ENCODE measurements at places on chromosomes 1 and 21.

GRCh38 chr1:22418312-22418711 lies 33.3 kb upstream of the ZBTB40 start:
- no peak for DNase-seq

DNA sequence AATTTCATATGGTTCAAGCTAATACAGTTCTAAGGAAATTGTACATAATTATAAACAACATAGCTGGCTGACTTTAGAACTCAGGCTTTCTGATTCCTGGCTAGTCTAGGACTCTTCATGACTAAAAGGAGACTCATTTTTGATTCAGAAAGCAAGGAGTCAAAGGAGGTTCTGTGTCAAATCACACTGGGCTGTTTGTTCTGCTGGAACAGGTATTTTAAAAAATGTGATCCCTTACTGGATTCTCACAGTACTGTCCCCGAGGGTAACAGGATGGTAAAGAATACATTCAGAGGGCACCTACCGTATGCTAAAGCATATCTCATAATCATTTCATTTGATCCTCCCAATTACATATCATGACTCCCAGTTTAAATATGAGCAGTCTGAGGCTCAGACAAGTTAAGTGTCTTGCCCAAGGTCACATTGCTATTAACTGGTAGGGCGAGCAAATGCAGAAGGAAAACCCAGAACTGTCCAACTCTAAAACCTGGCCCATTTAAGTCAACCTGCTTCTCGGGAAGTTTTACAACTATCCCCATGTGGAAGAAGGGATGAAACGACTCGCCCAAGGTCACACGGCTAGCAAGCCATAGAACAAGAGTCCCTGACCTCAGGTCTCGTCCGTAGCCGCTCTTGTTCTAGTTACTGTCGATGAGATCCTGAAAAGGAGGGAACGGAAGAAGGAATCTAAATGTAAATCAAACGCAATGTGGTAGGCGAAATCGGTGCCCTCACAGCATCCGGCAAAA lies 675 bp downstream of the MYSM1 start:
- no peak for DNase-seq

DNA sequence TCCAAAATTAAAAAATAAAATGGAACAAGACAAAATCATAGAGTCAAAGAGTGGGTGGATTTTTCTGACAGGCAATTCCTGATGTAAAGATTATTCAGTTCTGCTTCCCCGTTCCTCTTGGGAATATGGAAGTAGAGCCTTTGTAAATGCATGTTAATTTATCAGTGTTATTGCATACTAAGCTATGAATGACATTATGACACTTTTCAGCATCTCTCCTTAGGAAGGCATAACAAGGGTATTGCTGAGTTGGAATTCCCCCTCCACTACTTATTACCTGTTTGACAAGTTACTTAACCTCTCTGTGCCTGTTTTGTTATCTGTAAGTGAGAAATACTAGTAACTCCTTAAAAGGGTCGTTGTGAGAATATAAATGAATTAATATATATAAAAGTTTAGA lies 640.4 kb downstream of the LMO4 start:
- DNase-seq: no peak

- DNase-seq: no peak
Observed at GRCh38 chr1:246925997-246926626, 5.6 kb downstream of the AHCTF1 start.

GRCh38 chr1:204940591-204940990 lies 69.9 kb downstream of the NFASC start:
- DNase-seq: no peak

DNA sequence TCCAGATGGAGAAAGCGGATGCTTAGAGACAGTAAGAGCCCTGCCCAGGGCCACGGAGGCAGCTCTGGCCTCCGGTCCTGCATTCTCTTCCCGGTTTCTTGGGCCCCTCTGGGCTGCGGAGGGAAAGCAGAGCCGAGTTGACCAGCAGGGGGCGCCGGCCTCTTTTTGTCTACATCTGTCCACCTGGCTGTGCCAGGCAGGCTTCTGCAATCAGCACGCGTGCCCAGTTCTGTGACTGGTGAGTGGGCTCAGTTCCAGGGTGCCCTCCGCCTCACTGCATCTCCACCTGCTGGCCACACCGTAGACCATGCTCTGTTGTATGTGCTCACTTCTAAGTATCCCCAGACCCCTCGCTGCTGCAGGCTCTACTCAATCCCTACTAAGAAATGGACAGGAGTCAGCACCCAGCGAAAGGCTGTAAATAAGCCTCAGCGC lies 6.7 kb upstream of the HUNK start:
- DNase-seq: peak; percentile 37

GRCh38 chr1:53592985-53593757 lies 134.0 kb downstream of the DMRTB1 start:
- no peak for DNase-seq

DNA sequence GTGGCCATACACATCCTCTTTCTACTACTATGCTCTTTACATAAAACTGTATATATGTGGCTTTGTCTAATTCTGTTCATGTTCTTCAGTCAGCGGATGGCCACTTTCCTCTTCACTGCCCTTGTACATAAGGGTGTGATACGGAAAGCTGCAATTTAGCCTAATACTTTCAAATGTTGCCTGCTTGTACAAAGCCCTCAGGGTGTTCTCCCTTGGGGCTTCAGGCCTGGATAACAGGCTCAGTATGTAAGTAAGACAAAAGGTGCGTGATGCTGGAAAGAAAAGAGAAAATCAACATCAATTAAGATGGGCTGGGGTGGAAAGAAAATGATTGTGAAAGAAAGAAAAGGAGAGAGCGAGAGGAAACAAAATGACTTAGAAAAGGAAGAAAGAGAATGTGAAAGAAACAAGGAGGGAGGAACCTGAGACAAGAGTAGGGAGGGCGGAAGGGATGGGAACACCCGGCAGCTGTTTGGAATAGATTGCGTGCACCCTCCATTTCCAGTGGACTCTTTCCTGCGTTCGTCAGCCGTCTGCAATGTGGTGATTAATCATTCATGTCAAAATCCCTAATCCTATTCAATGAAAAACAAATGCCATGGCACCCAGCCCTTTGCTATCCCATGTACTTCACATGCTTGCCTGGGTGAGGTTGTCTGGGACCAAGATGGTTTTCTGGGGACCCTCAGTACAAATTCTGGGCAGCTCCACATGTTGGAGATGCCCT lies 553.6 kb downstream of the NUF2 start:
- DNase-seq: peak; percentile 84

- no peak for DNase-seq
Observed at GRCh38 chr1:209746451-209747165, 9.2 kb upstream of the TRAF3IP3 start.

GRCh38 chr1:195941314-195941713 lies 666.9 kb downstream of the KCNT2 start:
- no peak for DNase-seq

DNA sequence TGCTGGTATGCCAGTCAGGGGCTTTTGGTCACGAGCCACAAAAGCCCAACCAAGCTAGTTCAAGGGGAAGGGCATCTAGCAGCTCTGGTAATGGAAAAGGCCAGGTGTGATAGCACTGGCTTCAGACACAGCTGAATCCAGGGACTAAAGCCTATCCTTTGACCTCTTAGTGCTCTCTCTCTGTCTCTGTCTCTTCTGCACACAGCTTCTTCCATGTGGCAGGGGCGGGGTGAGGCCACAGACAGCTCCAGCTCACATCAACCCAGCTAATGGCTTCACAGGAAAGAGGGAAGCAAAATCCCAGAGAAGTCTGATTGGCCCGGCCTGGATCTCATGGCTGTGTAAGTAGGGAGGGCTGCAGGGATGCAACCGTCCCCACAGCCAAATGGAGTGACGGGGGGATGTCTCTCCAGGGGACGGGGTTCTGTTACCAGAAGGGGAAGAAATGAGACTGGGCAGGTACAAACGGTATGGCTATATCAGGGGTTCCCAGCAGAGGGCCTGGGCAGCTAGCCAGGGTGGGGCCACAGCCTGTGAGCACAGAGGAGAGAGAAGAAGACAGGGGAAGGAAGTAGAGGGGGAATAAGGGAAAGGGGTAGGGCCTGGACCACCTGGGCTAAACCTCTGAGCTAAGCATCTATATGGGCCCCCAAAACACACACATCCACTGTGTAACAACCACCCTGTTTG lies 42.4 kb downstream of the FBXO2 start:
- no peak for DNase-seq

DNA sequence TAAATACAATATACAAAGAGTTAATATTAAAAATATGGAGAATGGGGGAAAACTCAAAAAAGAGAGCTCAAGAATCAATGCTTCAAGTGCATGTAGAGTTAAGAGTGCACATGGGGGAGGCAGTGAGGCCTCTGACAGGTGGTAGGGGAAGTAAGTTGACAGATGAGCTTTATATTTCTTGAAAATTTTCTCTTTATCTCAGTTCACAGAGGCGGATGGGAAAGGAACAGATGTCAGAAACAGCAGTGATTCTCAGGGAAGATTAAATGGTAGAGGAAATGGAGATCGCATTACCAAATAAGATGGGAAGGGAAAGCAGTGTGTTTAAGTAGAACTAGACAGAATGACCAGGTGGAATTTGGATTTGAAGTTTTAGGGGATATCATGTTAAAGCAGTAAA lies 200.1 kb upstream of the C1orf105 start:
- DNase-seq: no peak

GRCh38 chr1:241413386-241413785 lies 56.4 kb upstream of the RGS7 start:
- peak; percentile 67 for DNase-seq

GRCh38 chr1:63622849-63623566 lies 29.8 kb downstream of the PGM1 start:
- no peak for DNase-seq

- no peak for DNase-seq
Observed at GRCh38 chr1:12095452-12096263, 32.6 kb downstream of the TNFRSF8 start.

GRCh38 chr1:226066415-226067078 lies 4.0 kb downstream of the H3-3A start:
- DNase-seq: no peak

DNA sequence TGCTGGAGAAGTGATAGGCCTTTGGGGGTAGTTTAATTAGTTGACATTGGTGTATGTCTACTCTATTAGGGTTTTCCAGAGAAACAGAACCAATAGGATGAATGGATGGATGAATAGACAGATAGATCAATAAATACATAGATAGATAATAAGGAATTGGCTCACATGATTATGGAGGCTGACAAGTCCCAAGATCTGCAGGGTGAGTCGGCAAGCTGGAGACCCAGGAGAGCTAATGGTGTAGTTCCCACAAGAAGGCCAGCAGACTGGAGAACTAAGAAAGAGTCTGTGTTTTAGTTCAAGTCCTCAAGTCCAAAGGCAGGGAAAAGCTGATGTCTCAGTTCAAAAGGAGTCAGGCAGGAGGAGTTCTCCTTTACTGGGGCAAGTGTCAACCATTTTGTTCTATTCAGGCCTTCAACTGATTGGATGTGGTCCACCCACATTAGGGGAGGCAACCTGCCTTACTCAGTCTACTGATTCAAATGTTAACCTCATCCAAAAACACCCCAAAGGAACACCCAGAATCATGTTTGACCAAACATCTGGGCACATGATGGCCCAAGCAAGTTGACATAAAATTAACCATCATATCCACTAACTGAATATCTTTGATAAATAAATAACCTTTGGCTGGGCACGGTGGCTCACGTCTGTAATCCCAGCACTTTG lies 4.5 kb upstream of the SDE2 start:
- DNase-seq: no peak

- DNase-seq: no peak
Observed at GRCh38 chr1:27348861-27349783, 7.3 kb downstream of the SYTL1 start.

Measured in stromal cell of bone marrow (primary cell).